CD4-positive, CD25-positive, alpha-beta regulatory T cell (primary cell): ENCODE measurements at places on chromosomes 7 and 10.

GRCh38 chr7:108328174-108328651 lies 128.0 kb downstream of the NRCAM start:
- DNase-seq: no peak

- DNase-seq: no peak
Measured at GRCh38 chr7:15747712-15748111, 61.2 kb upstream of the MEOX2 start.

DNA sequence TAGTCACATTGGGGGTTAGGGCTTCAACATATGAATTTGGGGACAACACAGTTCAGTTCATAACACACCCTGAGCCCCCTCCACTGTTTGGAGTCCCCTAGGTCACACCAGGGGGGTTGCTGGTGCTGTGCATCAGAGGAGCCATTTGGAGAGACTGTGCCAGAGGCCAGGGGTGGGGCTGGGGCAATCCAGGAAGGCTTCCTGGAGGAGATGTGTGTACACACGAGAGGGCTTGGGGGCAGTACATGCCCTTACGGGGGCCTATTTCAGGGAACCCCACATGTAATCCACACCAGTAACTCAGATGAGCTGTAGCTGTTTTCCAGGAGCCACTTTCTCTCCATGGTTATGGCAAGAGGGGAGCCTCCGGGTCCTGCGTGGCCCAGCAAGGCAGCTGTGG lies 151.7 kb downstream of the GRK5 start:
- DNase-seq: no peak

GRCh38 chr10:75350791-75351190 lies 50.8 kb downstream of the ZNF503 start:
- DNase-seq: no peak

GRCh38 chr7:36301914-36302771 lies 87.5 kb upstream of the ANLN start:
- DNase-seq: no peak

GRCh38 chr10:17923728-17924127 lies 28.0 kb upstream of the SLC39A12 start:
- DNase-seq: no peak

- no peak for DNase-seq
Measured at GRCh38 chr10:32269343-32270100, 77.4 kb downstream of the EPC1 start.

DNA sequence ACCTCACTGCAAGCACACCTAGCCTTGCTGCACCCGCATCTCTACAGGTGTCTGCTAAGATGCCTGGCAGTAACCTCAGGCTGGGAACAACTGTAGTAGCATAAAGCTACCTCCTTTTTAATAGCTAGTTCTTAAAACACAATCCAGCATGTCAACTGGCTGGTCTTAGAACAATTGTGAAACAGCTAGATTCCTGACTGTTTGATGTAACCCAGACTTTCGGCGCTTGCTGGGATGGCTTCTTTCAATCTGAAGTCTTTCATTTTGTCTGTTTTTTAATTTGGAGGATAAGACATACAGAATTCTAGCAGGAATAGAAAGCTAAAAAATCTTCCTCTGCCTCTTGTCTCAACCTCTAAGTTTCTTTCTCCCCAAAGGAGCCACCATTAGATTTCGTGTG lies 59.8 kb downstream of the GSDME start:
- DNase-seq: no peak

- DNase-seq: no peak
Measured at GRCh38 chr10:61845196-61845949, 56.1 kb upstream of the ARID5B start.

- no peak for DNase-seq
Measured at GRCh38 chr10:5906651-5907050, 16.6 kb downstream of the FBH1 start.

- DNase-seq: no peak
Measured at GRCh38 chr10:110772454-110773025, 99.2 kb upstream of the PDCD4 start.

DNA sequence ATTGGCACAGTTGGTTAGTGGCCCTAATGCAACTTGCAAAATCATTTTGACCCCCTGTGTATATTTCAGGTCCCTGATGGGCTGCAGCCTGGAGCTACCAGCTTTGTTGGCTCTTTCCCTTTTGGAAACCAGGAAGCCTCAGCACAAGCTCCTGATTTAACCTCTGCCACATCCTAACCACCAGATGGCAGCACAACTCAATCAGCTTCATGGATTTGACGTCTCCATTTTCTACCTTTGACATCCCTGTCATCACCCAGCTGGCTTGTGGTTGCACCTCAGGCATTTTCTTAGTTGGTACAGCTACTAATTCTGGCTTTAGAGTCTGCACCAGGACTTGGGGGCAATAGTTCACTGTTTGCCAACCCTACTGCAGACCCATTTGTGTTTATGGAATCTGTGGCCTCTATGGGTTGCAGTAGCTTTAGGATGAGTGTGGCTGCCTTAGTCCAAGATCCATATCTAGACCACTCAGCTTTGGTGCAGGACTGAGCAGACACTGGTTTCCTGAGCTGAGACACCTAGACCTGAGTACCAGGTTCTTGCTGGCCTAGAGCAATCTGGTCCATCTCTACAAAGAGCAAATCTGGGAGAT lies 456.2 kb downstream of the REEP3 start:
- DNase-seq: no peak

- DNase-seq: no peak
Measured at GRCh38 chr10:75263806-75264205, 28.0 kb upstream of the COMTD1 start.

DNA sequence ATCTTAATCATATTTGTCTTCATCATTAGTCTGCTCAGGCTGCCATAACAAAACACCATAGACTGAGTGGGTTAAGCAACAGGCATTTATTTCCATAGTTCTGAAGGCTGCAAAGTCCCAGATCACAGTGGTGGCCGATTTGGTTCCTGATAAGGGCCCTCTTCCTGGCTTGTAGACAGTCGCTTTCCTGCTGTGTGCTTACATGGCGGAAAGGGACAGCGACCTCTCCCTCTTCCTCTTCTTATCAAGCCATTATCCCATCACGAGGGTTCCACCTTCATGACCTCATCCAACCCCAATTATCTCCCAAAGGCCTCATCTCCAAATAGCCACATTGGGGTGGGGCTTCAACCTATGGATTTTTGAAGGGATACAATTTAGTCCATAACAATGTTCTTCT lies 84.0 kb downstream of the LYZL1 start:
- no peak for DNase-seq

GRCh38 chr7:47539398-47540052 lies 42.4 kb downstream of the TNS3 start:
- no peak for DNase-seq

DNA sequence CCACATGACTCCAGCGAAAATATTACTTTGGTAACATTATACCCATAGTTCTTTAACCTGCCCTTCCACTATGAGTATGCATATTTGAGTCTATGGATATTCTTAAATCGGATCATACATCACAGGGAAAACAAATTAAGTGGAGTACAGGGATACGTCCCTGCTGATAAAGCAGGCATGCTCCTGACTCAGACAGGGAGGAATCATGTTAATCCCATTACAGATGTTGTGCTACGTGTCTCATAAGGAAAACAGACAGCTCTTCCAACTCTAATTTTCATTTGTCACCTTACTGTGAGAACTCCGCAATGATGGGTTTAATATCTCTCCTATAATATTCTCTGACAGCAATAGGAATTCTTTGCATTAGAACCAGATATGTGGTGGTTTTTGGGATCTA lies 469.5 kb upstream of the POM121L12 start:
- no peak for DNase-seq

GRCh38 chr10:80530251-80530650 lies 7.5 kb upstream of the SH2D4B start:
- DNase-seq: no peak

DNA sequence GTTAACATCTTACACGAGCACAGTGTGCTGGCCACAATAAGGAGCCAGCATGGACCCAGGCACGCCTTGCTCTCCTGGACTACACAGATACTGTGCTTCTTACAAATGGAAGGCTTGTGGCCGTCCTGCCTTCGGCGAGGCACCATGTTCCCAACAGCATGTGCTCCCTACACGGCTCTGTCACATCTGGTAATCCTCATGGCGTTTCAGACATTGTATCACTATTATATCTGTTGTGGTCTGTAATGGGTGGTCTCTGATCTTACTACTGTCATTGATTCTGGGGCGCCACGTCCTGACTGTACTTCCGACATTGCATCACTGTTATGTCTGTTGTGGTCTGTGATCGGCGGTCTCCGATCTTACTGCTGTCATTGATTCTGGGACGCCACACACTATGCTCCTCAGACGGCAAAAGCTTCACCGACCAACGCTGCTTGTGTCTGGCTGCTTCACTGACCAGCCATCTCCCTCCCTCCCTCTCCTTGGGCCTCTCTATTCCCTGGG lies 195.4 kb downstream of the MAD1L1 start:
- DNase-seq: peak; percentile 10

GRCh38 chr10:73771722-73772280 lies 10.0 kb upstream of the CHCHD1 start:
- DNase-seq: peak; percentile 73

- no peak for DNase-seq
Measured at GRCh38 chr7:70435634-70436033, 696.3 kb upstream of the GALNT17 start.

GRCh38 chr7:95609277-95609971 lies 13.1 kb upstream of the PDK4 start:
- no peak for DNase-seq

- peak; percentile 10 for DNase-seq
Measured at GRCh38 chr10:8037941-8038894, 16.3 kb upstream of the GATA3 start.

DNA sequence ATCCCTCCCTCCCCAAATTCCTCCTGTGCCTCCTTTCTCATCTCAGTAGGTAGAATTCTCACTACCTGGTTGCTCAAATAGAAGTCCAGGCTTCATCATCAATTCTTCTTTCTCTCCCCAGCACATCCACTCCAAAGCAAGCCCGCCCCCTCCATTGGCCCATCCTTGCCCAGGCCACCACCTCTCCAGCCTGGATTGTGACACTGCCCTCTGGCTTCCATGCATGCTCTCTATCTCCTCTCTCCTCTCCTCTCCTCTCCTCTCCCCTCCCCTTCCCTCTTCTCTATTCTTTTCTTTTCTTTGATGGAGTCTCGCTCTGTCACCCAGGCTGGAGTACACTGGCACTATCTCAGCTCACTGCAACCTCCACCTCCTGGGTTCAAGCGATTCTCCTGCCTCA lies 144.9 kb downstream of the UBE2H start:
- no peak for DNase-seq

- DNase-seq: no peak
Measured at GRCh38 chr10:31103112-31103511, 71.4 kb upstream of the ZNF438 start.

GRCh38 chr10:113859261-113859660 lies 4.8 kb downstream of the NHLRC2 start:
- no peak for DNase-seq

GRCh38 chr10:110876000-110876399 lies 4.3 kb downstream of the PDCD4 start:
- DNase-seq: no peak

DNA sequence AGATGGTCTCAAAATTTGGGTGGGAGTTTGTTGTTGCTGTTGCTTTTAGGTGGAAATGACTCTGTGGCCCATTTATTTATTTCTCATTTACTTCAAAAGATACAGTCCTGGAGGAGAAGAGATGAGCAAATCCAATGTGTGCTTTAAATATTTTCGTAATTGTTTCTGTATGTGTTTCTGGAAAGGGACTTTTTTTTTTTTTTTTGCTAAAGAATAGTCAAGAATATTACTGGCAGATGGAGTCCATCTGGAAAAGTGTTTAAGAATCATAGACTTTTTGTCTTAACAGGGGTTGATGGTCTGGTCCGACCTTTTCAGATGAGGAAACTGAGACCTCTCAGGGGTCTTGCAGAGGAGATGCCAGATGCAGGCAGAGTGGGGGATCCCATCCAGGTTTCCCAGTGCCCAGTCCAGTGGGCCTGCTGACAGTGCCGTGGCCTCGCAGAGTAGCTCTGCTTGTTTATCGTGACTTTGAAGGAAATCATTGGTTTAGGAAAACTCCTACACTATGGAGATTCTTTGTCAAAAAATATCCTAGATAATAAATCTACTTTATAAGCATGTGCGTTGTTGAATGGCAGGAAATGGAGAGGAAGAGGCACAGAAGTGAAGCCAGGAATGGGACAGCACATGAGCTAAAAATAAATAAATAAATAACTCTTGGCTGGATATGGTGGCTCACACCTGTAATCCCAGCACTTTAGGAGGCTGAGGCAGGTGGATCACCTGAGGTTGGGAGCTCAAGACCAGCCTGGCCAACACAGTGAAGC lies 164.3 kb upstream of the SVIL start:
- no peak for DNase-seq

DNA sequence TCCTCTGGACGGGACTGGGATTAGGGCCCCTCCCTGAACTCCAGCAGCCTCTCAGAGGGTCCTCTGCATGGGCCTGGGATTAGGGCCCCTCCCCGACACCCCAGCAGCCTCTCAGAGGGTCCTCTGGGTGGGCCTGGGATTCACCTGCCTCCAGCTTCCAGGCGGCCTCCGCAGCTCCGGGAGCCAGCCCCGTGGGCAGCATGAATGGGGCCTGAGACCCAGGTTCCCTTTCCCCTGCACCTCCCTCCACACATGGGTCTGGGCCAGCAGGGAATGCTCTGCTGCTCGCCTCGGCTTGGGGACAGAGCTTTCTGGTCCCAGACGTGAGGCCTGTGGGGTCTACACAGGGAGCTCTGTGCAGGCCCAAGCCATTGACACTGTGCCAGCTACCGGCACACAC lies 5.5 kb downstream of the TUBGCP2 start:
- DNase-seq: no peak

DNA sequence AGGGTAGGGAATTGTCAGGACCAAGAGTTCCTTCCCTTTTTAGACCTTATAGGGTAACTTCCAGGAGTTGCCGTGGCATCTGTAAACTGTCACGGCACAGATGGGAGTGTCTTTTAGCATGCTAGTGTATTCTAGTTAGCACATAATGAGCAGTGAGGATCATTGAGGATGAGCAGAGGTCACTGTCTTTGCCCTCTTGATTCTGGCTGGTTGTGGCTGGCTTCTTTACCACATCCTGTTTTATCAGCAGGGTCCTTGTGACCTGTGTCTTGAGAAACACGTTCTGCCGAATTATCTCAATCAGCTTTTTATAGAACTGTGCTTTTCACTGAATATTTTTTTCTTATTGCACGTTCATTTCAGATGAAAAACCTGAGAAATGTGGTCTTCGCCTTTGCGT lies 41.5 kb downstream of the MINPP1 start:
- peak; percentile 51 for DNase-seq

DNA sequence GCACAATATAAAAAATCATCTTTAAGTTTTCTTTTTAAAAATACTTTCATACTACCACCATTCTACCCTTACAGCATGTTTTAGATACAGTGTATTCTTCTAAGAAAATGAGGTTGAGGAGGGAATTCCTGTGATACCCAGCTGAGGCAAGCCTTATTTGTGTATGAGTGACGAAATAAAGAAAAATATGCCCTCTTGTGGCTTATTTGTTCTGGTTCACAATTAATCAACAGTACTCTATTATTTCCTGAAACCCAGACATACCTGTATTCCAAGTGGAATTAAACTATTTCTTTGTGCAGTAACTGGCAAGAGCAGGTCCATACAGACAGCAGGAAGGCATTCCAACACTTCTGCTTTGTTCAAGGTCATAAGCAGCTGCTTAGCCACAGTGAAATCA lies 4.5 kb upstream of the SEMA3D start:
- DNase-seq: no peak
